ENCODE measurements at places on chromosomes 1 and 21.
A peak's percentile ranks its signal among the peaks of the same experiment; 100 is the strongest.

DNA sequence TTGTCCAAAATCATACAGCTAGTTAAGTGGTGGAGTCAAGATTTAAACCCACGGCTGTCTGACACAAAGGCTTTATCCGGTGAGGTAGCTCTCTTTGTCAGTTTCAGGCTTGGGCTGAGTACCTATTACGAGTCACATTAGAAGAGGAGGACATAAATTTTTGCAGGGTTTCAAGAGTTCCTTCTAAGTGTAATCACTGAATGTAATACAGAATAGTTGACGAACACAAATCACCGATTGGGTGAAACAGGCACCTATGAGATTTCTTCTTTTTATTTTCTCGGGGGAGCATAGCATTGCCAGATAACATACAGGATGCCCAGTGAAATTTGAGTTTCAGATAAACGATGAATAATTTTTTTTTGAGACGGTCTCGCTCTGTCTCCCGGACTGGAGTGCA lies 847 bp downstream of the PSMD4 start:
- DNase-seq: no peak

- DNase-seq: peak; percentile 95
Observed at GRCh38 chr1:202184750-202185460, 8.7 kb upstream of the LGR6 start.

DNA sequence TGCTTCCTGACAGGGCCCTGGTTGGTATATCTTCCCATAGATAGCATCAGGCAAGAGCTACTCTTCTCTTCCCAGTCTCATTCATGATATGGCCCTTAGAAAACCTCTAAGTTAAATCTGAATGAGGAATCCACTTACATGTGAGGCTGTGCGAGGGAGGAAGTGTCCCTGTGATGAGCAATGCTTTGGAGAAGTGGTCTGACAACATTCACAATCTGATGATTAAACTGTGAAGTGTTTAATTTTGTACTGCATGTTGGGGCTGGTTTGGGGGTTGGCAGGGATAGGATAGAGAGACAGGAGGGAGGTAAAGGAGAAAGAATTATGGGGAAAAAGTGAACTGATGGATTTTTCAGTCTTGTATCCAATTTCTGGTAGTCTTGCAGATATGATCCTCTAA lies 421.2 kb upstream of the DAB1 start:
- DNase-seq: no peak

- no peak for DNase-seq
Observed at GRCh38 chr21:31022306-31022705, 16.0 kb downstream of the KRTAP19-8 start.

GRCh38 chr1:79969886-79970285 lies 963.4 kb upstream of the ADGRL4 start:
- no peak for DNase-seq

DNA sequence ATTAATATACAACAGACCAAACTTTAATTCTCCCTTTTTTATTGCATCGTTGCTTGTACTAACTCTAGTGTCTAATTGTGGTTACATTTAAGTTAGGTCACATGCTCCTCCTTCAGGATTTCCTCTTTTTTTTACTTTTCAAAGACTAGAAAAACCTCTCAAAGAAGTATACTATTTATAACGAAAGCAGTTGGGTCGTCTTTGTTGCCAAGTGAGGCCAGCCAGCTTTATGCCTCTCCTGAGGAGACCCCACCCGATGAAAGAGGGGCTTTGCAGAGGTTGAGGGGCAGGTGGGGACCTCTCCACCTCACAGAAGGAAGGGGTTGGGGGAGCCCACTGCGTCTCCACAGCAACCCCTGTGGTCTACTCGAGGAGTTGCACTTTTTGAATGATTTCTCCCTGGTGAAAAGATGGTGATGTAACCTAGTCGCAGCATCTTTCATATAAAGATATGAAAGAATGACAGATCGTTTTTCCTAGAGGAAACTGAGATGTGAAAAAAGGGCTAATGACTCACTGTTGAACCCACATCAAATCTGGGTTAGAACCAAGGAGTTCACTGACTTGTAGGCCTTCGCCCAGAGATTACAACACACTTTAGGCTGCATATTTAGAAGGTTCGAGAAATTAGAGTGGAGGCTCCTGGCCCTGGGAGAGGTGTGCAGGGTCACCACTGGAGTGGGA lies 6.4 kb downstream of the TGFB2 start:
- peak; percentile 60 for DNase-seq

- no peak for DNase-seq
Observed at GRCh38 chr1:33433509-33434362, 2.8 kb upstream of the PHC2 start.

DNA sequence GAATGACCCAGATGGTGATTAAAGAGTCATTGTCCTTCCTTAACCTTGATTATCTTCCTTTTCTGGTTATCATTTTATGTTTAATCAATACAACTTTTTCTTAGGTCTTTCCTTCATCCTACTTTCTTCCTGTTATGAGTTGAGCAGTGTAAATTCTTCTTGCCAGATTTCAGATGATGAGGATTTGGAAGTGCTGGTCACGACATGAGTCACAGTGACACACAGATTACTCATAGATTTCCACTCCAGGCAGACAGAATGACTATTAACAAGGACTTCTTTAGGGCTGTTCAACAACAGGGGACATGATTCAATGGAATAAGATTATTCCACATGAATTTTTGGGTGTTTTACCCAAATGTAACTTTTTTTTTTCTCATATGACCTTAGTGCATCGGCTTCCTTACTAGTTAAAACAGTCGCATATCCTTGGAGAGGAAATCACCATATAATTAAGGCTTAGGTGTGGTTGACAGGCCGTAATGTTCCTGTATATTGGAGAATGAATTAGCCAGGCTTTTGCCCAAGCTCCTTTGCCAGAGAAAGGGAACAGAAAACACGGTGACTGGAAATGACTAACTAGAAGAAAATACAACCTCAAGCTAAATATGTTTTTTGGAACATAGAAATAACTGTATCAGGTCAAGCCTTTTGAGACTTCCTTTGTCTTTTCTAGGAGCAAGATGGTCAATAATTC lies 44.2 kb downstream of the PRRX1 start:
- no peak for DNase-seq

GRCh38 chr1:39184354-39184818 lies 20.1 kb upstream of the MACF1 start:
- DNase-seq: no peak

DNA sequence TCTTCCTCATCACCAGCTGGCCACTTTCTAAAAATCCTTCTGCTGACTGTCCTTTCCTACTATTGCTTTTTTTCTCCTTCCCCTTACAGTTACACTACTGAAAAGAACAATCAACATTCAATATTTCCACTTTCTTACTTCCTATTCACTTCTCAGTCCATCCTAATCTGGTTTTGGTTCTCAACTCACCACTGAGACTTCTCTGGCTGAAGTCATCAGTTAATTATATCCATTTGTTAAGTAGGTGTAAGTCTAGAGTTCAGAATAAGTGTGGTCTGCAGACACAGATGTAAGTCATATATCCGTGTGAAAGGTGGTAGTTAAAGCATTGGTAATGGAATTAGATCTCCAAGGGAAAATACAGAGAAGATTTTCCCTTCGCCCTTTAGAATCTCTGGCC lies 21.4 kb downstream of the PEA15 start:
- DNase-seq: no peak

GRCh38 chr1:180519846-180520245 lies 17.5 kb upstream of the ACBD6 start:
- no peak for DNase-seq

DNA sequence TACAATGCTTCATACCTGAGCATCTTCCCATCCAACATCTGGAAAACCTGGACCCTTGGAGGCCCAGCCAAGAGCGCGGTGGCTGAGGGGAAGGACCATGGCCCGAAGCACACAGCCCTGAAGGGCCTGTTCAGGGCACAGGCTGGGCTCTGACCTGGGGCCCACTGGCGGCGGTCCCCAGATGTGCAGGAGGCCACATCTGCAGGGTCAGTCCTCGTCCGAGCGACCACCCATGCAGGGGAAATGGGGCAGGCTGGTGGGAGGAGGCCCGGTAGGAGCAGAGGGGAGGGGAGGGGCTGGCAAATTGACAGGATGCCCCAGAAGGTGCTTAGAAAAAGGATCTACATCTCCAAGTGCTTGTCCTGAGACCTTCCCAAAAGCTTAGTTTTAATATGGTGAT lies 59.9 kb downstream of the DISP3 start:
- no peak for DNase-seq

Measured in aorta (tissue), 5 donors.